ENCODE measurements at places on chromosomes 1 and 21.

DNA sequence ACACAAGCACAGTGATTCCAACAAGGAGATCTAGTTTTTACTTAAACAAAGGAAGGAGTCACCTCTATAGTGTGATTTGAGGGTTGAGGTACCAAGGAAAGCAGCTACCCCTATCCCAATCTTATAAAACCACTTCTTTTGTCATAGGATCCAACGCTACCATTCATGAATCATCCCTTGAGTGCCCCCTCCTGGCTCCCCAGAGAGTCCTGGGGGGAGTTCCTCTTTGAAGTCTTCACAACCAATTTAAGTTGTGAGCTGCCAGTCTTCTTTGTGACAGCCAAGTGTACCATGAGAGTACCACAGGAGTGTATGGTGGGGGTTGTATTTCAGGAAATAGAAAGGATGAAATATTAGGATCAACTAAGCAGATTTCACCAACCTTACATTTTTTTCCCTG, 39.1 kb upstream of the NHLH2 start:
- no peak for DNase-seq

DNA sequence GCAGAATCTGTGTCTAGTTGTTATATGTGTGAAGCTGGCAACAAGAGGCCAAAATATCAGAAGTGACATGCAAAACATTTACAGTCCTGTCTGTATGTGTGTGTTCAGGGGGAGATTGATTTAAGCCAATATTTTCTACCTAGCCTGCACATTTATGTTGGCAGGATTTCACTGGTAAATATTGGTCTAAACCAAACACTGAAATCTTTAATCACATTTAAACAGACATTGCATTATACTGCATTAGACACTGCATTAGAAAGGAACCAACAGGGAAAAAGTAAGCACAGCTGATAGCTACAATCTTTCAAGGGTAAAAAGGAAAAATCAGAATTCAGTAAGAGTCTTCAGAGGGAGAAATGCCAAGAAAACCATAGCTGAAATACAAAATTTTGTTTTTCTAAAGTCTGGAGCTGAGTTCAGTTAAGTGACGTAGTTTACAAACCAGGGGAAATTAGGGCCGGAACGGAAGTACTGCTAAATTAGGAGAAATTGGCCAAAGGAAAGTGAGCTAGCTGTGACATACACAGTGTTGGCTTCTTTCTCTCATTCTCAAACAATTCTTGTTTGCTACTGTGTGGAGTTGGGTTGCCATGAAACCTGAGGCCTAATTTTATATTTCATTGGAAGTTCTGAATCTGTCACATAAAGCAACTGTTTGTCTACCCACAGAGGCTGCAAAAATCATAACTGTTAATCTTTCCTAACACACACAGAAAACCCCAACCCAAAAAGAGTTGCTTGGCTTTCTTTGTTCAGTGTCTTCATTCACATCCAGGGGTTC, 217.3 kb upstream of the SGIP1 start:
- no peak for DNase-seq

DNA sequence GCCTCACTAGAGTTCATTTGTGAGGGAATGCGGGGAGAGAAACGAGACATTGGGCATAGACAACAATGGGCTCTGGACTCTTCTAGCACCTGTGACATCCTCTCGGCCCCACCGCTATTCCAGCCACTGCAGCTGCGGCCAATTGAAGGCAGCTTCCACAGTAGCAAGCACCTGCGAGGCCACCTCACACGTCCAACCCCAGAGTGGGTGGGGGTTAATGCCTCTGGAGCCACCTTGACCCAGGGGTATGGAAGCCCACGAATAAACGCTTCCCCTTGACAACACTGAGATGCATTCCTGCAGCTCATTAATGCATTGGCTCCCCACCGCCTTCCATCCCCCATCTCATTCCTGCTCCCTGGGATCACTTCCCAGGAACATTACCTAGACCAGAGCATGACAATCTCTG, 104.4 kb downstream of the GLIS1 start:
- no peak for DNase-seq

DNA sequence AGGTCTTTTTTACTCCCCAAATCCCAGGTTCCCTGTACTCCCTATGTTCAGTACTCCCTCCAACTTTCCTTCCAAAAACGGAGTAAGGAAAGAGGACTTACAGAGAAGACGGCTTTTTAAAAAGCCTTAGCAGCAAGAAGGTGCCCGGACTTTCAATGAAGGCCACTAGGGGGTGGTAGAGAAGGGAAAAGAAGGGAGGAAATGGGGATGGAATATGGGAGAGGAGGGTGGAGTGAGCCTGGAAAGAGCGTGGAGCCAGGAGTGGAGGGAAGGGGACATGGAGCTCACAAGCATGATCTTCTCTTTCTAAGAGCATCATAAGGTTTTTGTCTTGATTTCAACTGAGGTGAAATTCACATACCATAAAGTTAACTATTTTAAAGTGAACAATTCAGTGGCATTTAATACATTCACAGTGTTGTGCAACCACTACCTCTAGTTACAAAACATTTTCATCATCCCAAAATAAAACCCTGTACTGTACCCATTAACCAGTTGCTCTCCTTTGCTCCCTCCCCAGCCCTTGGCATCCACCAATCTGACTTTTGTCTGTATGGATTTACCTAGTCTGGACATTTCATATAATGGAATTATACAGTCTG, 129.9 kb downstream of the ZNF281 start:
- peak; percentile 48 for DNase-seq

- no peak for DNase-seq
Observed at GRCh38 chr1:78980511-78980910, 26.0 kb downstream of the ADGRL4 start.

DNA sequence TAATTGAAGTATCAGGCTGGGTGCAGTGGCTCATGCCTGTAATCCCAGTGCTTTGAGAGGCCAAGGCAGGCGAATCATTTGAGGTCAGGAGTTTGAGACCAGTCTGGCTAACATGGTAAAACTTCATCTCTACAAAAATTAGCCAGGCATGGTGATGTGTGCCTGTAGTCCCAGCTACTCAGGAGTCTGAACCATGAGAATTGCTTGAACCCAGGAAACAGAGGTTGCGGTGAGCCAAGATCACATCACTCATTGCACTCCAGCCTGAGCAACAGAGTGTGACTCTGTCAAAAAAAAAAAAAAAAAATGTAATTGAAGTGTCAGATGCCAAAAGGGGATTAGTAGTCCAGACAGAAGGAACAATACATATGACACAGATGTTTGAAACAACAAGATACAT, 56.7 kb downstream of the SLC44A5 start:
- DNase-seq: no peak

Data from Caki2 (cell line).